ENCODE measurements at places on chromosomes 6 and 20.

DNA sequence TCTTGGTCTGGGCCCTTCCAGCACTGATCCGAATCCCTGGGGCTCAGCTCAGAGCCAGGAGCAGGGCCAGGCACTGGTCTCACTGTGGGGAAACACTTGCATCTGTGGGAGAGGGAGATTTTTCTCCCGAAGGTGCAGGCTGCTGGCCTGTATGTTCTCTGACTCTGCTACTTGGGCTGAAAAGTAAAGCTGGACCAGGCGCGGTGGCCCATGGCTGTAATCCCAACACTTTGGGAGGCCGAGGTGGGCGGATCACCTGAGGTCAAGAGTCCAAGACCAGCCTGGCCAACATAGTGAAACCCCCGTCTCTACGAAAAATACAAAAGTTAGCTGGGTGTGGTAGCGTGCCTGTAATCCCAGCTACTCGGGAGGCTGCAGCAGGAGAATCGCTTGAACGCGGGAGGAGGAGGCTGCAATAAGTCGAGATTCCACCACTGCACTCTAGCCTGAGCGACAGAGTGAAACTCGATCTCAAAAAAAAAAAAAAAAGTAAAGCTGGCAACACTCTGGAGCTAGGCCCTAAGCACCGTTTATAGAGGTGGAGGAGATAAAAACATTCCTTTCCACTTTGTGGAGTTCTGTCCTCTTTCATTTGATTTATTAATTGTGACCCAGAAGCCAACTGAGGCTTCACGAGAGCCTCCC lies 41.7 kb downstream of the JPH2 start:
- no peak for DNase-seq

DNA sequence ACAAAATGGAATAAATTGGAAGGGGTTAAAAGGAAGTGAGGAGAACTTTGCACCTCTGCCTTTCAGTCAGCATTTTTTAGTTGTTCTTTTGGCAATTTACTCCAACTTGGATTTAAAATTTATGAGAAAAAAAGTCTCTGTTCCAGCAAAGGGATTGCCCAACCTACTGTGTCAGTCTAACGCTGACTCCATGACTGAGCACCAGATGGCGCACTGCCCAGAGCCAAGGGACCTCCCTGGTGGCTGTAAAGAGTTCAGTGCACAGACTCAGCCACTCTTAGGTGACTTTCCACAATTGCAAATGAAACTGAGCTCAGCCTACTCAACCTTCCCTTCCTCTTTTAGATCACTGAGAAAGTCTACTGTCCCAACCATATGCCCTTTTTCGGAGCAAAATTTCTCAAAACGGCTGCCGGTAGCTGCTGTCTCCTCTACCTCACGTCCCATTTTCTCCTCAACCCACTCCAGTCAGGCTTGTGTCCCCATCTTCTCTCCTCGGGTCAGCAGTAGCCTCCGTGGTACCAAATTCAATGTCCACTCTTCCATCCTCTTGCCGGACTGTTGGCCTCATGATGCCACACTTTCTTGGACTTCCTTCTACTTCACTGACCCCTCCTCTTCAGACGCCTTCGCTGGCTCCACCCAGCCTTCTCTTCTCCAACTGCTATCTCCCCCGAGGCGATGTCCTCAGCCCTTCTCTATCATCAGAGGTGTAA lies 38.7 kb downstream of the GSTA2 start:
- peak; percentile 49 for DNase-seq

- peak; percentile 28 for DNase-seq
Observed at GRCh38 chr6:129567374-129567773, 142.6 kb downstream of the ARHGAP18 start.

- DNase-seq, result peak; percentile 63
Observed at GRCh38 chr20:34581341-34582184, 23.0 kb downstream of the MAP1LC3A start.

- DNase-seq, result no peak
Observed at GRCh38 chr6:57294862-57295445, 22.5 kb upstream of the PRIM2 start.

DNA sequence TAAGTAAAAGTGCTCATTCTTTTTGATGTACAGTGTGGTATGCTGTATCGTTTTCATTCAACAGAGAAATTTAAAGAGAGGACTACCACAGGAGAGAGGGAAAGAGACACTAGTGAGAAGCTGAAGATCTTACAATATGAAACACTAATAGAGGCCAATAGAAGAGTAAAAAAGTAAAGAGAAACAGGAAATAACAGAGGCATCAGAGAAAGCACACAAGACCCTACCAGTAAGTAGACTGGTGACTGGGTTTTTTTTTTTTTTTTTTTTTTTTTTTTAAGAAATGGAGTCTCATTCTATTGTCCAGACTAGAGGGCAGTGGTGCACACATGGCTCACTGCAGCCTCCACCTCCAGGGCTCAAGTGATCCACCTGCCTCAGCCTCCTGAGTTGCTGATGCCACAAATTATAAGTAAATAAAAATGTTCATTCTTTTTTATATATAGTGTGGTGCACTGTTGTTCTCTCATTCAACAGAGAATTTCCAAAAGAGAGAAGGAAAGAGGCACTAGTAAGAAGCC lies 18.8 kb downstream of the ELOVL4 start:
- DNase-seq, result no peak

DNA sequence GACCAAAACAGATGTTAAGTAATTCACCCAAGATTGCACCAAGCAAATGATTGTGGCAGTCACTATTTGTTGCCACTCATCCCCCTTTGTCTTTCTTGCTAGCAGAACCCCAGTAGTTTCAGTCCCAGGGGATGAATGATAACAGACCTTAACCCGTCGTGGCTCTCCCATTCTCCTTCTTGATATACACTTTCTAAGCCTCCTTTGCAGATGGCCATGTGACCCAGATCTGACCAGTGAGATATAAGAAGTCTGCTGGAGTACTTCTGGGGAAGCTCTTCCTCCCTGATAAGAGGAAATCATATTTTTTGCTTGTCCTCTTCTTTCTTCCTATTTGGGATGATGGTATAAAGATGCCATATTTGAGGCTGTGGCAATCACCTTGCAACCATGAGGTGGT lies 9.6 kb upstream of the SH3BGRL2 start:
- DNase-seq, result no peak

- no peak for DNase-seq
Observed at GRCh38 chr20:23966927-23967615, 21.5 kb downstream of the GGTLC1 start.

- DNase-seq, result no peak
Observed at GRCh38 chr6:39296745-39297640, 17.2 kb downstream of the KCNK17 start.

- no peak for DNase-seq
Observed at GRCh38 chr6:167116109-167116837, 6.6 kb upstream of the CCR6 start.

GRCh38 chr6:29567541-29567940 lies 8.0 kb upstream of the UBD start:
- no peak for DNase-seq

GRCh38 chr6:149840345-149841075 lies 23.6 kb downstream of the LRP11 start:
- peak; percentile 67 for DNase-seq

GRCh38 chr6:147961481-147962141 lies 381.0 kb upstream of the SASH1 start:
- DNase-seq, result no peak

DNA sequence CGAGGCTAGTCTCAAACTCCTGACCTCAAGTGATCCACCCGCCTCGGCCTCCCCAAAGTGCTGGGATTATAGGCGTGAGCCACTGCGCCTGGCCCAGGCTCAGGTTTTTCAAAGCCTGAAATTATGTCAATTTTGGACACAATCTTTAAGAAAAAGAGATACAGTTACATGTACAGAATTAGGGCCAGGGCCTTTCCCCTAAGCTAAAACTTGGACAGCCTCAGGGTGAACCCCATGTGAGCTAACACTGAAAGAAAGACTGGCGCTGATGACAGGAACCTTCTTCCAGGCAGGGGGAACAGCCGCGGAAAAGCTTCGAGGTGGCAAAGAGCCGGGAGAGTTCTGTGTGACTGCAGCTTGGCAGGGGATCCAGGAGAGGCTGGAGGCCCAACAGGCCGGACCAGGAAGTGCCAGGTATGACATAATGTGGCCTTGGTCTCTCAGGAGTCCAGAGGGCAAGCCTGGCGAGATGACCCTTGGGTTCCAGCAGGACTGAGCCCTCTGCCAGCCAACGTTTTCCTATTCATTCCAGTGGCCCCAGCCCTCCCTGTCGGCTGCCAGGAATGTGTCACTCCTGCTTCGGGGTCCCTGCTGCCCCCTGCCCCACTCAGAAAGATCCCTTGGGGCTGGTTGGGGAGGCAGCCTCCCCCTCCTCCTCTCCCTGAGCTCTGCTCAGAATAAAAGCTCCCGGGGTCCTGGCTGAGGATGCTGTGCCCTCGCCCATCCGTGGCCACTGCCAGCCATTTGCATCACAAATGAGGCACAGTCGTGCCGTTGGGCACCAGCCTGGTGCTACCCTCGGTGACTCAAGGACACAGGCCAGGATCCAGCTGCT lies 37.3 kb downstream of the RBM38 start:
- no peak for DNase-seq

DNA sequence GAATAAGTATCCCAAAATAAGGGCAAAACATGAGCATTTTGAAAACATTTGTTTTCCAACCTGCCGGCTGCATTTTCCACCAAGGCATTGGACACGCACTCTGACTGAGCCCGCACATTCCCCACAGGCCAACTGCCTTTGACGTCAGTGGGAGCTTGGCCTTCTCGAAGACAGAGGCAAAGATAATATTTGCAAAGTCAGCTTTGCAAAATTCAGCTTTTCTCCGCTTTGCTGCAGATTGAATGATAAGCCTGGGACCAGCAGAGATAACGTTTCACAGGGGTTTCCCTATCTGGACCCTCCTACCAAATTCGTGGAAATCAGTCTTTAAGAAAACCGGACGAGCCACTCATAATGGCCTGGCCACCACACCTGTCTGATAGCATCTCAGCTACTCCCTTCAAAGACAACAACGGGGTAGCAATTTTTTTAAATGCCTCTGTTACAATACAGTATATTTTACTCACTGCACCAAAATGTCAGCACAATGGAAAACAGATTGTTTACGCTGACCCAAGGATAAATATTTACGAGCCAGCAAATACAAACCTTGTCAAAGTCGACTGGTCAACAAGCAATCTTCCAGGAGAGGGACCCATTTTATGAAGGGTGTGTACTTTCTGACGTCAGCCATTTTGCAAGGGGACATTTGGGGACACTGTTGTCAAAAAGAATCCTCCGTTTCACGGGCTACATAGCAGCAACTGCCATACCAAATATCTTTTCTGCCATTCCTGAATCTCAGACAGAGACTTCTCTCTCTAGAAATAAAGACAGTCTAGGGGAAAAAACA lies 100.5 kb downstream of the TFAP2A start:
- no peak for DNase-seq

DNA sequence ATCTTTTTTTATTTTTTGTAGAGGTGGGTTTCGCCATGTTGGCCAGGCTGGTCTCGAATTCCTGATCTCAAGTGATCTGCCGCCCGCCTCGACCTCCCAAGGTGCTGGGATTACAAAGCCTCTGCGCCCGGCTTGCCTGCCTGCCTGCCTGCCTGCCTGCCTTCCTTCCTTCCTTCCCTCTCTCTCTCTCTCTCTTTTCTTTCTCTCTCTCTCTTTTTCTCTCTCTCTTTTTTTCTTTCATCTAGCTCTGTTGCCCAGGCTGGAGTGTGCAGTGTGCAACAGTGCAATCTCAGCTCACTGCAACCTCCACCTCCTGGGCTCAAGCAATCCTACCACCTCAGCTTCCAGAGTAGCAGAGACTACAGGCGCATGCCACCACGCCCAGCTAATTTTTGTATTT lies 4.6 kb upstream of the ILRUN start:
- no peak for DNase-seq
